Effector memory CD8-positive, alpha-beta T cell (primary cell): ENCODE measurements at places on chromosomes 1 and 21.

GRCh38 chr1:163069142-163069541 lies at the start of gene RGS4:
TSS of gene RGS4 (plus strand) at chr1:163069361. CDS start at chr1:163069485, 124 bp downstream.
- DNase-seq, result no peak

DNA sequence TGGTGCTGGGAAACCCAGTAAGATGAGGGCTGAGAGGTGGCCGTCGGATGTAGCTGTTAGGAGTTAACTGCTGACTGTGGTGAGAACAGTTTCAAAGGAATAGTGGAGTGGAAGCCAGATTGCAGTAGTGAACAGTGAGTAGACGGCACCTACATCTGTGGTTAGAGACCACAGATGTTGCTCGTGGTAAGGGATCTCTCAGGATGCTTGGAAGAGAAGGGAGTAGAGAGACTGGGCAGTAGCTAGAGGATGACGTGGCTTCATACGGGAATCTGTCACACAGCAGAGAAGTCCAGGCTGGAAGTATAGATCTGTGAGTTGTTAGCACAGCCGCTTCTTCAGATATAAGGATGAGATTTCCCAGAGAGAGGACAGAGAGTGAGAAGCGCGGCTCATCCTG lies 7.8 kb upstream of the ARTN start:
- no peak for DNase-seq

DNA sequence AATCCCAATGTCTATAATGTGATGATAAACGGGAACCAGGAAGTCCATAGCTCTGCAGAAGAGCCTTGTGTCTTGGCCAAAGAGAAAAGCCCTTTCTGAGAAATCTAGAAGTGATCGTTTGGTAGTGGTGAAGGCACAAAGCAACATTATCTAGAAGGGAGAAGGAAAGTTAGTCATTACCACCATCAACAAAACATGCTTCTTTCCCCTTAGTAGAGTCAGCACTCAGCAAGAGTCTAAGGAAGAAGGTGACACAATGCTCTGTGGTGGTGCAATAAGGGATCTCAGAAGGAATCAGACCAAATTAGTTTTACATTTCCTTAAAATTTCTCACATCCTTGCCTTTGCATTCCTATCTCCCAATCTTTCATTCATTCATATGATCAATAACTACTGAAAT lies 134.4 kb upstream of the PRDX6 start:
- DNase-seq, result no peak

DNA sequence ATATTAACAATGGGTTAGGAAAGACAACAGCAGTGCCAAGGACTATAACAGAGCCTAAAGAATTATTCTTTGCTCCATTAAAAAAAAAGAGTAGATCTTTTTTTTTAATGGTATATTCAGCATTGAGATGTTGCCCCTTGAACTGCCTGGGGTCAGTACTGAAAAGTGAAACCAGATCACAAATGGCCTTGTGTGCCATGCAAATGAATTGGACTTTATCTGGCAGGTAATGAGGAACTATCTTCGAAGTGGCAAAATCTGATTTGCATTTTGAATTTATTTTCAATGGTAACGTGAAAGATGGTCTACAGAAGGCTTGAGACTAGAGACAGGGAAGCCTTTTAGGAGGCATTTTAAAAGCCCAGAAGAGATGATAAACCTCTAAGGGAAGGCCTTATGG lies 21.4 kb upstream of the PKN2 start:
- no peak for DNase-seq

DNA sequence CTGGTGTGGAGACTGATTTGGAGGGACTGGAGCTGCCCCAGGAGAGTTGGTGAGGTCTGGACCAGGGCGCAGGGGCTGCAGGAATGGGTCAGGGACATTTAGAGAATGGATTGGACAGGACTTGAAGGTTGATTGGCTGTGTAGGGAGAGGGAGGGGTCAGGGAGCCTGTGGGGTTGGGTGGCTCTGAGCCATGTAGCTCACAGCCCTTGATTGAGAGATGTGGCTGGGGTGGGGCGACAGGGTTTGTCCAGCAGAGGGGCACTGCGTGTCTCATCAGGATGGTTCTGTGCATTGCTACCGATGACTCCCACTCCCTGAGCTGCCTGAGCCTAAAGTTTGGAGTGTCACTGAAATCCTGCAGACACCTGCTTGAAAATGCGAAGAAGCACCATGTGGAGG lies 12.1 kb downstream of the AZIN2 start:
- DNase-seq, result no peak

DNA sequence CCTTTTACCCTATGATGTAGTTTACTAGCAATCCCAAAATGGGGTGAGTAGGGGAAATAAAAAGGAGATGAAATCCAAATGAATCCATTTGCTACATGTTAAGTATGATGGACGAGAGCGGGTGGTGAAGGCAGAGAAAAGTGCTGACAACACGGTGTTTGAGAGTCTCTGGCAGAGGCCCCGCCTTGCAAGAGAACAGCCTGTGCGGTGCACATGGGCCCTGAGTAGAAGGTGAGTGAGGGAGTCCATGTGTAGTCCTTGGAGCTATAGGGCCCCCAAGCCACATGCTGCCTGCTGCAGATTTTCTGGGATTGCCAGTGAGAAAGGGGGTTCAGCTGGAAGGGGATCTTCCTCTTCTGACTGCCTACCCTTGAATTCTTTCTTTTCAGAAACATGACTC lies 177.1 kb downstream of the TNR start:
- no peak for DNase-seq

DNA sequence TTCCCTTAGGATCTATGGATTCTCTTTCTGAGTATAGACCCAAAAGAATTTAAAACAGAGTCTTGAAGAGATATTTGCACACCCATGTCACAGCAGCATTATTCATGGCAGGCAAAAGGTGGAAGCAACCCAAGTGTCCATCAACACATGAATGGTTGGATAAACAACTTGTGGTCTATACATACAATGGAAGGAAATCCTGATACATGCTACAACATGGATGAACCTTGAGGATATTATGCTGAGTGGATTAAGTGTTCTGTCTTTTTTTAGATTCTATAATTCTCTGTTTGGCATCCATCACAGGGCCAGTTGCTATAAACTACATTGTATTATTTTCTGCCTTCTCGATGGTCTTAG lies 39.8 kb downstream of the PTPN14 start:
- DNase-seq, result no peak

DNA sequence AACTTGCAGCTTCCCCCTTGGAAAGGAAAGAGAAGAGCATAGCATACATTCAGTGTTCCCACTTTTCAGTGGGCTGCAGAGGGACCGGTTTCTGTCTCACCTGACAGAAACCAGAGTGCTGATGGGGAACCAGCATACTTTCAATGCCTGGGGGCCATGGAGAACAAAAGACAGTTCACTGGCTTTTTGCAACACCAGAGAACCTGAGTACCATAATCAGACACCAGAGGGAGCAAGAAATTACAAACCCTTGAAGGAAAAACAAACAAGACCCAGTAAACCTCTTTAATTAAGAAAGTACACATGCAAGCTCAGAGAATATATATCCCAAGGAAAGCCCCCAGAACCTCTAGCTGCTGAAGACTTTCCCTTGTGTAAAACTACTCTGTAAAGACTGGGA lies 51.1 kb downstream of the CSMD2 start:
- DNase-seq, result no peak
